WTC11 (cell line): ENCODE measurements at places on chromosomes 13 and 19. TPM values are rescaled to one million over a fixed set of nuclear protein-coding genes. Genes with fewer than 3 reads are reported as not detected.
A peak's percentile ranks its signal among the peaks of the same experiment; 100 is the strongest.

DNA sequence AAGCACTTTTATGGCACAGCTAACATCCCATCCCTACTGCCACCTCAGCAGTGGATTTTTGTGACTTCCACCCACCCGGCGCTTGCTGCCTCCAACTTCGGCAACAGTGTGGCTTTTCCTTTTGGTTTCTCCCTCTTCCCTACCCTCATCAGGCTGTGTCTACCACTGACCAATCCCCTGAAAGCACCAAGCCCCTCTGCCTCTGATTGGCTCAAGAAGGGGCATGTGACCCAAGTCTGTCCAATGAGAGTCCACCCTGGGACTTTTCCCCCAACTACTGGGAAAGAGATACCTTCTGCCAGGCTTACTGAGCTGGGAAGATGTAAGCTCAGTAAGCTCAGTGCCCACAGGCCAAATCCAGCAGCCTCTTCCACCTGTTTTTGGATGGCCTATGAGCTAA lies 5.8 kb downstream of the SMIM7 start:
- H3K27ac ChIP-seq = no peak overlapping the region
- H3K4me1 ChIP-seq = 0 out of 2 replicates have a peak, but pooled peaks cover 3% of the 10 kb centered on the region
- H3K36me3 ChIP-seq = peaks cover 77% of the 10 kb centered on the region
- H3K27me3 ChIP-seq = no peaks in the 10 kb centered on the region
- no peak overlapping the region for H3K4me3 ChIP-seq

GRCh38 chr13:42633495-42633894 lies 59.5 kb downstream of the TNFSF11 start:
- no peak for DNase-seq
- no peaks in the 10 kb centered on the region for H3K36me3 ChIP-seq
- no peak overlapping the region for H3K27ac ChIP-seq

DNA sequence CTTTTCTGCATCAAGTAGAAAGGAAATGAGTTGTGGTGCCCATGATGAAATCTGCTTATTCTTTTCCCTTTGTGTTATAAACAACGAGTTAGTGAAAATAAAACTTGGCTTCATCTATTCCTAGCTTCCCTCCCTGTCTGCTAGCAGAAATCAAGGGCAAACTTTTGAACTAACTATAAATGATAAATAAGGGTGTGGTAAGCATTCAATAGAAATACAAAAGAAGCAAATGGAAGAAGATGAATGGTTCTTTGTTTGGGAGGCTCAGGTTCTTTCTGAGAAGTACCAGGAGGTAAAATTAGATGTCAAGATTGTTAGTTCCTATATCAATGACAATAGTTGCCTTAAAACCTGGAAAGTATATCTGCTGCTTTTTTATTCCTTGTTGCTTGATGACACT lies 275.3 kb upstream of the PRR20A start:
- DNase-seq = no peak
- H3K27me3 ChIP-seq = no peaks in the 10 kb centered on the region
- H3K27ac ChIP-seq = no peak overlapping the region
- H3K36me3 ChIP-seq = no peaks in the 10 kb centered on the region
- no peak overlapping the region for H3K4me3 ChIP-seq

GSX1 gene
- not detected in 3 replicates for total RNA-seq

ATP8A2 gene
- 4.0 to 5.2 TPM (median 5.0 TPM) in 3 replicates for total RNA-seq

GRCh38 chr13:51914137-51914493 lies 52.3 kb downstream of the CCDC70 start:
- H3K27me3 ChIP-seq = peaks cover 11% of the 10 kb centered on the region
- H3K4me3 ChIP-seq = no peak overlapping the region
- H3K27ac ChIP-seq = no peak overlapping the region
- DNase-seq = no peak
- H3K36me3 ChIP-seq = no peaks in the 10 kb centered on the region

- no peaks in the 10 kb centered on the region for H3K36me3 ChIP-seq
- H3K27ac ChIP-seq = no peak within 1 kb of the TSS
- peaks cover 15% of the 10 kb centered on the region for H3K4me1 ChIP-seq
Measured at GRCh38 chr19:6481541-6482342, at the start of gene DENND1C. Gene DENND1C (minus strand): TSS chr19:6481787. CDS start chr19:6481695, 92 bp downstream.

DNA sequence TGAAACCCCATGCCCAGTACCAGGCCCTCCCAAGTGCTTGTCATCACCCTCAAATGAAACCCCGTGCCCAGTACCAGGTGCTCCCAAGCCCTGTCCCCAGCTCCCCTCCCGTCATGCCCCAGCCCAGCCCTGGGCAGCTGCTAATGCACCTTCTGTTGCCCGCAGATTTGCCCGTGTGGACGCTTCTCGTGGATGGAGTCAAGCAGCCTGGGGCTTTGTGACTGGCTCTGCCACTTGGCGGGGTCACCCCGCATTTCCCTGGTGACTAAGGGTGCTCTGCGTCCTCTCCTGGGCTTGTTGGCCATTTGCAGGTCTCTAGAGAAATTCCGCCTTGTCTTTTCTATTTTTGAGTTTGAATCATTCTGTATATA lies 82.7 kb downstream of the ATP11A start:
- DNase-seq = no peak
- H3K4me1 ChIP-seq = peaks cover 66% of the 10 kb centered on the region
- no peaks in the 10 kb centered on the region for H3K27me3 ChIP-seq
- 0 out of 2 replicates have a peak, but pooled peaks cover 2% of the 10 kb centered on the region for H3K36me3 ChIP-seq

MEIS3 gene
- total RNA-seq = 38.5 to 51.1 TPM (median 48.4 TPM) in 3 replicates

GRCh38 chr13:111006506-111007031 lies 91.7 kb upstream of the ANKRD10 start:
- DNase-seq = no peak
- no peak overlapping the region for H3K4me3 ChIP-seq
- no peak overlapping the region for H3K27ac ChIP-seq
- no peaks in the 10 kb centered on the region for H3K36me3 ChIP-seq
- no peaks in the 10 kb centered on the region for H3K27me3 ChIP-seq
- H3K4me1 ChIP-seq = peaks cover 11% of the 10 kb centered on the region

DNA sequence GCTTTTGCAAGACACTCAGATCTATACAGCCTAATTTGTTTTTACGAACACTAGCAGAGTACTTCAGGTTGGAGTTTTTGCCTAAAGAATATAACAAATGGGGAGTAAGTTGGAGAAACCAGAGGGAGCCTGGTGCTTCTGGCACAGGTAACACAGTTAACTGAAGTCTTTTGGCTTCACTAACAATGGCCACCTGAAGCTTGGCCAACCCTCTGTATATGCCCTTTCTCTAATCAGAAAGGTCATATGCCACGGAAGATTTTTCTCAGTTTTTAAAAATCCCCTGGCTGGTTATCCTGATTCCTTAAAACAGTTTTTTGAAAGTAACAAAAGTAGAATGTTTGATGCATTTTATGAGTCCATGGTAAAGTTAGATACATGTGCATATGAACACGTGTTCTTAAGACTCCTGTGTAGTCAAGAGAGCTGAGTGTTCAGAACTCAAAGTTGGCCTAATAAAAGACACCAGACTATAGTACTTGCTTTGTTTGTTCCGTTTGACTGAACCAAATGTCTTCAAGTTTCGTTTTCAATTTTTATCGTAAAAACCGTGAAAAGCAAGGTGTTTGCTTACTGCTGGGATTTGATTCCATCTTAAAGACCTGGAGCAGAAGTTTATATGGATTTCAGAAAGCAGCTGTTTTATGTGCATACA lies 137.5 kb downstream of the KCNRG start:
- DNase-seq = no peak

GRCh38 chr19:32324631-32325285 lies 20.7 kb upstream of the ZNF507 start:
- H3K4me1 ChIP-seq = peaks cover 5% of the 10 kb centered on the region
- H3K4me3 ChIP-seq = no peak overlapping the region
- no peaks in the 10 kb centered on the region for H3K27me3 ChIP-seq
- no peak overlapping the region for H3K27ac ChIP-seq
- DNase-seq = no peak

- H3K27me3 ChIP-seq = no peaks in the 10 kb centered on the region
- no peak overlapping the region for H3K4me3 ChIP-seq
- no peak for DNase-seq
- H3K27ac ChIP-seq = no peak overlapping the region
- no peaks in the 10 kb centered on the region for H3K36me3 ChIP-seq
Measured at GRCh38 chr13:106117035-106117434, 418.4 kb downstream of the EFNB2 start.

ENOX1 gene
- total RNA-seq = 0.09 to 0.26 TPM (median 0.16 TPM) in 3 replicates

APOC1 gene
- total RNA-seq = 76.2 to 101 TPM (median 86.5 TPM) in 3 replicates

GRCh38 chr13:26785838-26786630 lies 25.4 kb upstream of the GPR12 start:
- no peak overlapping the region for H3K27ac ChIP-seq
- peak; percentile 41 for DNase-seq
- H3K36me3 ChIP-seq = no peaks in the 10 kb centered on the region
- peak overlapping the region; percentile 68 for H3K4me3 ChIP-seq
- H3K27me3 ChIP-seq = no peaks in the 10 kb centered on the region; the same call in none of the 2 replicates

DNA sequence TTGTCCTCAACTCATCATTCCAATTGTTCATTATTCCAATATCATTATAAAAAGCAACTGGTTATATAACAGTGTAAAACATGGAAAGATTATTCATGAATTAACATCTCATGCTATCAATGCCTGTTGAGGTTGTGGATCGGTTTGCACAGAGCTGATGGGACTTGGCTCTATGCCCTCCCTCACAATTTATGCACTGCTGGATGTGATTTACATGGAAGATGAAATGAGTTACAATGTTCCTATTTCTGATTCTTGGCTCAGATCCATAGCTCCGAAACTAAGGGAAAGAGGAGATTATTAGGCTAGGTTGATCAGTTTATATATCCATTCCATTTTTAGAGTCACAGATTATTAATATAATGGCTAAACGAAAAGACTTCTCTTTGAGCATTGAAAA lies 38.6 kb downstream of the SCEL start:
- no peak for DNase-seq
- no peak overlapping the region for H3K27ac ChIP-seq
- H3K4me1 ChIP-seq = peaks cover 6% of the 10 kb centered on the region
- no peaks in the 10 kb centered on the region for H3K36me3 ChIP-seq
- no peaks in the 10 kb centered on the region for H3K27me3 ChIP-seq
- H3K4me3 ChIP-seq = no peak overlapping the region

- peaks cover 60% of the 10 kb centered on the region for H3K27me3 ChIP-seq
- H3K4me1 ChIP-seq = peaks cover 63% of the 10 kb centered on the region
- H3K4me3 ChIP-seq = peak overlapping the region; percentile 59
- DNase-seq = no peak
- H3K27ac ChIP-seq = no peak overlapping the region
Measured at GRCh38 chr19:48396016-48396823, 2.8 kb downstream of the GRIN2D start.

DNA sequence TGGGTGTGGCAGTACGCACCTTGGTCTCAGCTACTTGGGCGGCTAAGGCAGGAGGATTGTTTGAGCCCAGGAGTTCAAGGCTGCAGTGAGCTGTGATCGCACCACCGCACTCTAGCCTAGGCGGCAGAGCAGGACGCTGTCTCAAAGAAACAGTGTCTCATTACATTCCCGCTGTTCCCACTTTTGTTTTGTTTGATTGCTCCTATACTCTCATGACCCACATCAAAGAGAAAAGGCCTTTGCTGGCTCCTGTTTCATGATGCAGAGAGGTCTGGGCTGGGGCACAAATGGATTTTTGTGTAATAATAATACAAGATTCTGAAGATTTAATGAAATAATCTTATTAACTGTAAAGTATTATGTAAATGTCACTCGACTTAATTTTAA lies 85.7 kb downstream of the LACC1 start:
- peaks cover 14% of the 10 kb centered on the region for H3K4me1 ChIP-seq
- no peak overlapping the region for H3K27ac ChIP-seq
- H3K4me3 ChIP-seq = no peak overlapping the region
- peaks cover 13% of the 10 kb centered on the region for H3K36me3 ChIP-seq
- no peaks in the 10 kb centered on the region; the same call in 1 of the 2 replicates for H3K27me3 ChIP-seq
- DNase-seq = no peak

- no peaks in the 10 kb centered on the region for H3K4me1 ChIP-seq
- no peaks in the 10 kb centered on the region for H3K27me3 ChIP-seq
- no peak overlapping the region for H3K4me3 ChIP-seq
- H3K36me3 ChIP-seq = no peaks in the 10 kb centered on the region
Measured at GRCh38 chr13:22148187-22148586, 477.3 kb downstream of the FGF9 start.

ZNF99 gene
- total RNA-seq = 0.02 to 0.05 TPM in 2 of 3 replicates, not detected in the other

- no peak overlapping the region for H3K4me3 ChIP-seq
- peak; percentile 73 for DNase-seq
- no peaks in the 10 kb centered on the region for H3K27me3 ChIP-seq
- no peaks in the 10 kb centered on the region for H3K36me3 ChIP-seq
- H3K4me1 ChIP-seq = peaks cover 17% of the 10 kb centered on the region
Measured at GRCh38 chr13:101474419-101474957, 22.0 kb downstream of the ITGBL1 start.

SIGLEC8 gene
- not detected in 3 replicates for total RNA-seq

DNA sequence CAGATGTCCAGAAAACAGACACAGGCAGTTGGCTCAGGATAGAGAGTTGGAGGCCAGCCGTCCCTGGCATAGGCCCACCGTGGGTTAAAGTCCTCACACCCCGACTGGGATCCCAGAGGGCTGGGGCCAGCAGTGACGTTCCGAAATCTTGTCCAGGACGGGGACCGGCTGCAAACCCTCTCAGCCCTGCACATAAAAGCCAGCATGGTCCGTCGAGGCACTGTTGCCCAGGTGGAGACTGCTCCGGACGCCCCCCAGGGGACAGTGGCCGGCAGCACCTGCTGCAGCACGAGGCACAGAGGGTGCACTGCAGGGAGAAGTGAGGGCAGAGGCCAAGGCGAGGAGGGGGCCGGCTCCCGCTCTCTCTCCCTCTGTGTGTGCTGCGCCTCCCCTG lies 4.3 kb upstream of the IFNL2 start:
- peak overlapping the region; percentile 41; the same call in 1 of the 2 replicates for H3K4me3 ChIP-seq
- H3K27me3 ChIP-seq = peaks cover 80% of the 10 kb centered on the region
- no peaks in the 10 kb centered on the region; the same call in 1 of the 2 replicates for H3K36me3 ChIP-seq
- DNase-seq = peak; percentile 53
- H3K27ac ChIP-seq = no peak overlapping the region

PGLYRP1 gene
- not detected in 3 replicates for total RNA-seq

EML2 gene
- total RNA-seq = 51.5 to 63.3 TPM (median 62.5 TPM) in 3 replicates

- peak overlapping the region; percentile 97 for H3K27ac ChIP-seq
- H3K4me3 ChIP-seq = peak overlapping the region; percentile 83
- H3K27me3 ChIP-seq = peaks cover 13% of the 10 kb centered on the region
- H3K4me1 ChIP-seq = peaks cover 21% of the 10 kb centered on the region
- H3K36me3 ChIP-seq = peaks cover 17% of the 10 kb centered on the region
Measured at GRCh38 chr19:15837221-15837731, 21.8 kb upstream of the OR10H1 start.

GRCh38 chr19:40139533-40140287 lies 49.0 kb upstream of the ZNF780A start:
- H3K4me1 ChIP-seq = 0 out of 2 replicates have a peak, but pooled peaks cover 5% of the 10 kb centered on the region
- peaks cover 2% of the 10 kb centered on the region; the same call in 1 of the 2 replicates for H3K27me3 ChIP-seq
- no peaks in the 10 kb centered on the region; the same call in 1 of the 2 replicates for H3K36me3 ChIP-seq
- H3K4me3 ChIP-seq = no peak overlapping the region
- H3K27ac ChIP-seq = no peak overlapping the region
- no peak for DNase-seq

PNMA8B gene
- 2.8 to 4.0 TPM (median 3.6 TPM) in 3 replicates for total RNA-seq

- no peaks in the 10 kb centered on the region for H3K27me3 ChIP-seq
- peak; percentile 16 for DNase-seq
- H3K4me3 ChIP-seq = no peak overlapping the region
- peaks cover 29% of the 10 kb centered on the region for H3K36me3 ChIP-seq
- peaks cover 44% of the 10 kb centered on the region for H3K4me1 ChIP-seq
- peak overlapping the region; percentile 71 for H3K27ac ChIP-seq
Measured at GRCh38 chr13:98214008-98214643, 37.1 kb upstream of the RNF113B start.

SAFB2 gene
- total RNA-seq = 70.0 to 100 TPM (median 77.8 TPM) in 3 replicates
